ENCODE measurements at places on chromosomes 2 and 18.
A peak's percentile ranks its signal among the peaks of the same experiment; 100 is the strongest.

DNA sequence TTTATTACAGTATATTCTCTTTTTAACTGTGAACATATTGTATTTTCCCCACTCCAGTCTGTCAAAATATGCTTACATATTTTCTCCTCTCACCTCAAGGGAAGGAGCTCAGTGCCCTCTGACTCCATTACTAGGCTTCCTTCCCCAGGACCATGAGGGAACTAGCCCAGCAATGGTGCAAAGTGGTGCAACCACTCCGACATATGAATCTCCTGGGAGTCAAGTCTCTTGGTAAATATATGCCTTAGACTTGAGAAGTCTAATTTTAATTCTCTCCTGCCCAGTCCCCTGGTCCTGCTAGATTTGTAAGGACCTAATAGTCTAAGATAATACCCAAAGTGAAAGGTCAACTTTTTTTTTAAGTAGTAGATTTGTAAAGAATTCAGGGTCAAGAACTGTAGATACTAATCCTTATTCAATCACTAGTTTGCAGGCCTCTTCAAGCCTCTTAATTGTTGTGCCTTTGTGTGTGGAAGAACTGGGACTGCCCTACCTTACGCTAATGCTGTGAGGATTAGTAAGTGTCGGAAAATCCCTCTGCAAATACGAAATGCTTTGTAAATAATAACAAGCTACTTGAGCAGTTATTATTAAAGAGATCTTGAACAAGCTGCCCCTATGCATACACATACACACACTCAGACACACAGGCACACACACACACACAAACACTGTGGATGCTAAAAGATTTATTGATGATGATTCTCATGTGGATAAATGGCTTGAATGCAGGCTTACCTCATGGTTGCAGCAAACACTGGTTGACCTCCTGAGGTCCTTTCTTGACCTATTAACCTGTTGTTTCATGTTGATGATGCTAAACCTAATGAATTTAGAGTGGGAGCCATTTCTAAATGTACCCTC, 251.2 kb upstream of the PARD3B start:
- H3K36me3 ChIP-seq, result no peaks in the 10 kb centered on the region
- peaks cover 8% of the 10 kb centered on the region for H3K27me3 ChIP-seq
- DNase-seq, result no peak

DNA sequence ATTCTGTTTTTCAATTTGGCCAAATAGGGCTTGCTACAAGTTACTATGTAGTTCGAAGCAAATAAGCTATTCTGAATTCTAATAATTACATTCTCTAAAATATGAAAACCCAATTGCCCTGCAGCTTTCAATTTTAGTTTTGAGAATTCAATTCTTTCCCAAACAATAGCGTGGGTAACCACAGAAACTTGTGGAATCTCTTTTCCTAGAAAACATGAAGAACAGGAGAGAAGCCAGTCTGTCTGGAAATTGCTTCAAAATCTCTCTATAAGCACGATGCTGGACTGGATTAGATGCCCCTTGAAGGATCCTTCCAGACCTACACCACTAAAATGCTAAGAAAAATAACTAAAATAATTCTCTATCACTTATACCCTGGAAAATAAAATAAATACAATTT, 115.0 kb downstream of the THADA start:
- no peak overlapping the region for H3K27ac ChIP-seq
- no peak for DNase-seq
- H3K27me3 ChIP-seq, result no peaks in the 10 kb centered on the region
- H3K4me3 ChIP-seq, result no peak overlapping the region
- H3K4me1 ChIP-seq, result peaks cover 6% of the 10 kb centered on the region

DNA sequence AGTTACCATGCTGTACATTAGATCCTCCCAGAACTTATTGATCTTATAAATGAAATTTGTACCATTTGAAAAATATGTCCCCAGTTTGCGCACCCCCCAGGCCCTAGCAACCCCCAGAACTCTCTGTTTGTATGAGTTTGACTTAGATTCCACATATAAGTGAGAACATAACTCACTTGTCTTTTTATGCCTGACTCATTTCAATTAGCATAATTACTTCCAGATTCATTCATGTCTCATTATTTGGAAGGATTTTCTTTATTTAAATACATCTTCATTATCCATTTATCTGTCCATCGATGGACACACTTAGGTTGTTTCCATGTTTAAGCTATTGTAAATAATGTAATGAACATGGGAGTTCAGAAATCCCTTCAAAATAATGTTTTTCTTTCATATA, 705.9 kb downstream of the CCDC85A start:
- H3K27me3 ChIP-seq, result no peaks in the 10 kb centered on the region
- H3K4me1 ChIP-seq, result no peaks in the 10 kb centered on the region
- no peak overlapping the region for H3K27ac ChIP-seq
- no peak overlapping the region for H3K4me3 ChIP-seq
- DNase-seq, result no peak

GRCh38 chr2:70717431-70718038, 50.5 kb downstream of the ADD2 start:
- no peaks in the 10 kb centered on the region for H3K36me3 ChIP-seq
- no peaks in the 10 kb centered on the region for H3K27me3 ChIP-seq
- no peak overlapping the region for H3K4me3 ChIP-seq

DNA sequence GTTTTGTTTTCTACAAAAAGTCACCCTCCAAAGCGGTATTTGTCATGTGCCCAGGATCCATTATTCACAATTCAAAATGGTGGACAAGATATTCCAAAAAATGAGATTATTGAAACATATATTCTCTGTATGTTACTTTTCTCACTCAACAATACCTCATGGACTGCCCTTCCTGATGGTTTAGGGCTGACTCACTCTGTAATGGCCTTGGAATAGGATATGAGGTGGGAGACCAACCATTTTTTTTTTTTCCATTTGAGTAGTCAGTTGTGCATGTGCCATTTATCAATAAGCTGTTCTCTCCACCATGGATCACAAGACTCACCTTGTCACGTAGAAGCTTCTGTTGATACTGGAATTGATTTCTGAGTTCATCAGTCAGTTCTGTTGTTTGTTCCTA, 64.5 kb downstream of the LYPD6 start:
- no peaks in the 10 kb centered on the region for H3K4me1 ChIP-seq
- DNase-seq, result no peak
- no peak overlapping the region for H3K27ac ChIP-seq

- peaks cover 6% of the 10 kb centered on the region for H3K4me1 ChIP-seq
- no peak overlapping the region for H3K4me3 ChIP-seq
- no peaks in the 10 kb centered on the region for H3K27me3 ChIP-seq
- no peak overlapping the region for H3K27ac ChIP-seq
These were observed 39.5 kb downstream of the PTGR3 start for GRCh38 chr18:75169411-75169810.

DNA sequence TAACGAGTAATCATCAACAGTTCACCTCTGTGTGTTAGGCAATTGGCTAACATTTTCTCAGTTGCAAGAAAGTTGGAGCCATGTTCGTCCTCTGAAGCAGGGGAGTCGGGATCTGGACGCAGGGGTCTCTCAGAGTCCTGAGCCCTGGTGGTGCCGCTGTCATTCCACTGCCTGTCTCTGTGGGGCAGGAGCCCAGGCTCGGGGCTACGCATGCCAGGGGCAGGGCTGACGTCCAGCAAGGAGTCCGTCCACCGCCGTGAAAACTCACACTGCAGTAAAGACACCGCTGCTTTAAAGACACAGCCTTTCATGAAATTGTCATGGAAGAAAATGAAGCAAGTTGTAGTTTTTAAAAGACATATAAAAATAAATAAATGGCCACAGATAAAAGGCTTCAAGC, 571.1 kb upstream of the SOX11 start:
- H3K4me1 ChIP-seq, result no peaks in the 10 kb centered on the region
- H3K4me3 ChIP-seq, result no peak overlapping the region
- no peak for DNase-seq

DNA sequence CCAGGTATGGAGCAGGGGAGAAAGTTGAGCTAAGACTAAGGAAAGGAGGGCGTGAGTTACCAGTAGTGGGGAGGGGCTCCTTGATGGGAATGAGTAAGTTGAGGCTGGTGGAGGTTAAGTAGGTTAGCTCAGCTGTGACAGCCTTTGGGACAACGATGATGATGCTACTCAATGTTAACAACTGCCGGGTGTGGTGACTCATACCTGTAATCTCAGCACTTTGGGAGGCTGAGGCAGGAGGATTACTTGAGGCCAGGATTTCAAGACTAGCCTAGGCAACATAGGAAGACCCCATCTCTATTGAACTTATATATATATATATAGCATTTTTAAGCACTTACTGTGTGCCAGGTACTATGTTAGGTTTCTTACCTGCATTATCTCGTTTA, 48.4 kb downstream of the HK2 start:
- H3K36me3 ChIP-seq, result peaks cover 83% of the 10 kb centered on the region
- H3K4me1 ChIP-seq, result no peaks in the 10 kb centered on the region
- DNase-seq, result no peak

- H3K27me3 ChIP-seq, result peaks cover 7% of the 10 kb centered on the region
- no peak overlapping the region for H3K4me3 ChIP-seq
- H3K36me3 ChIP-seq, result no peaks in the 10 kb centered on the region
- no peak for DNase-seq
- no peak overlapping the region for H3K27ac ChIP-seq
- no peaks in the 10 kb centered on the region for H3K4me1 ChIP-seq
These were observed 198.7 kb downstream of the PDE11A start for GRCh38 chr2:177873915-177874314.

- no peak overlapping the region for H3K27ac ChIP-seq
- DNase-seq, result no peak
These were observed 203.9 kb upstream of the TANK start for GRCh38 chr2:160956243-160956802.

GRCh38 chr2:1692342-1692741, 52.0 kb downstream of the PXDN start:
- no peak overlapping the region for H3K27ac ChIP-seq
- H3K27me3 ChIP-seq, result no peaks in the 10 kb centered on the region
- no peaks in the 10 kb centered on the region for H3K4me1 ChIP-seq
- DNase-seq, result no peak
- H3K4me3 ChIP-seq, result no peak overlapping the region
- no peaks in the 10 kb centered on the region for H3K36me3 ChIP-seq

GRCh38 chr2:140136366-140136765, 1356.2 kb upstream of the NXPH2 start:
- no peaks in the 10 kb centered on the region for H3K36me3 ChIP-seq
- no peaks in the 10 kb centered on the region for H3K27me3 ChIP-seq
- H3K4me3 ChIP-seq, result no peak overlapping the region
- H3K27ac ChIP-seq, result no peak overlapping the region
- no peaks in the 10 kb centered on the region for H3K4me1 ChIP-seq

- no peak overlapping the region for H3K27ac ChIP-seq
- peaks cover 4% of the 10 kb centered on the region for H3K4me1 ChIP-seq
- peaks cover 31% of the 10 kb centered on the region for H3K27me3 ChIP-seq
- H3K4me3 ChIP-seq, result no peak overlapping the region
- H3K36me3 ChIP-seq, result no peaks in the 10 kb centered on the region
- peak; percentile 33 for DNase-seq
These were observed 216.3 kb upstream of the DTNA start for GRCh38 chr18:34493566-34494358.

Data from activated CD8-positive, alpha-beta T cell treated with anti-CD3 and anti-CD28 coated beads for 36 hours (primary cell).